ENCODE measurements at places on chromosomes 7 and 10. TPM values are rescaled to one million over a fixed set of nuclear protein-coding genes. Genes with fewer than 3 reads are reported as not detected.

- H3K27ac ChIP-seq = no peak overlapping the region
- no peak overlapping the region for H3K4me3 ChIP-seq
- H3K36me3 ChIP-seq = no peaks in the 10 kb centered on the region
These were observed 171.1 kb upstream of the TMEM196 start for GRCh38 chr7:19944363-19945120.

GRCh38 chr7:69674701-69675182 is 76.5 kb downstream of the AUTS2 start:
- H3K4me1 ChIP-seq = peaks cover 44% of the 10 kb centered on the region
- no peaks in the 10 kb centered on the region for H3K27me3 ChIP-seq
- DNase-seq = no peak

ETV1 gene
- total RNA-seq = 4.5 TPM

CHRM2 gene
- total RNA-seq = 0.07 TPM

- H3K4me1 ChIP-seq = peaks cover 3% of the 10 kb centered on the region
- H3K27me3 ChIP-seq = peaks cover 5% of the 10 kb centered on the region
- no peak for DNase-seq
- no peak overlapping the region for H3K27ac ChIP-seq
- H3K4me3 ChIP-seq = no peak overlapping the region
These were observed 3.0 kb downstream of the CALN1 start for GRCh38 chr7:72408966-72409637.

- H3K27me3 ChIP-seq = no peaks in the 10 kb centered on the region
- H3K4me3 ChIP-seq = no peak overlapping the region
- H3K4me1 ChIP-seq = no peaks in the 10 kb centered on the region
- H3K27ac ChIP-seq = no peak overlapping the region
These were observed 477.2 kb downstream of the DNAJB6 start for GRCh38 chr7:157813741-157814661.

DNA sequence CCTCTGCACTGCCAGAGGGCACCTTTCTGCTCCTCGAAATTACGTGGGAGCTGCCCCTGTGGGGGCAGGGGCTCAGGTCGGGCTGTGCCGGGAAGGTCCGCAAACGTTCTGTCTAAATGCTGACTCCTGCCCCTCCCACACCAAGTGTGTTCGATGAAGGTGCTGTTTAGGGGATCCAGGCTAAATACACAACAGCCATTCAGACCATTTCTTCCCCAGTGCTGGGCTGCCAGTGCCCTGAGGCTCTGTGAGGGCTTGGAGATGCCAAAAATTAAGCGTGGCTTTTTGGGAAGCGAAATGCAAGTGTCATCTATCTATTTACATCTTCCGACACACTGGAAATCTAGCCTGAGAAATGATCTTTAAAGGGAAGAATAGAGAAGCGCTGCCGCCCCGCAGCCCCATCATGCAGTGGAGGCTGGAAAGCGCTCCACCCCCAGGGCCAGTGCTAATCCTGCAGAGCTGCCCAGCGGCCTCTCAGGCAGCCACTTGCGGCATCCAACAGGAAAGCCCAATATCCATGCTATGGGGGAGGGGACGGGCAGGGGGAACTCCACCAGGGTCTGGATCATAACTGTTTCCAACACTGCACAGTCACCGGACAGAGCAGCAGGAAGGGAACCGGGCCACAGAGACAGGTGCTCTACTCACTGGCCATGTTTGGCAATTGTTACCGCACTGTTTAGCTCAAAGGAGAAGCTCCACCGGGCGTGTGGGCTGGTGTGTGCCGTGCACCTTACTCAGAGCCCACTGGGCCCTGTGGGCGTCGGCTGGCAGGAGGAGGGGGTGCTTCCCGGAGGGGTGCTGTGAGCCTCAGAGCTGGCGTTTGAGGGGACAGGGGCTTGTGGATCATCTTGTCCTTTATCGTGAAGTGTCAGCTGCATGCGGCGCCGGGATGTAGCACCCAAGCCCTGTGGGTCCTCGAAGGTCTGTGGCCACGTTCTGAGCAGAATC is 205.5 kb downstream of the DNAJB6 start:
- no peak overlapping the region for H3K4me3 ChIP-seq
- H3K4me1 ChIP-seq = no peaks in the 10 kb centered on the region
- H3K27ac ChIP-seq = no peak overlapping the region
- DNase-seq = peak; percentile 76
- H3K27me3 ChIP-seq = peaks cover 21% of the 10 kb centered on the region

ACTR3C gene
- not detected for total RNA-seq

All from chondrocyte (in vitro differentiated cells).